Sciatic nerve (tissue), 2 donors: ENCODE measurements at places on chromosomes 6 and 20. TPM values are rescaled to one million over a fixed set of nuclear protein-coding genes. Genes with fewer than 3 reads are reported as not detected.
A peak's percentile ranks its signal among the peaks of the same experiment; 100 is the strongest.

- no peak for DNase-seq
These were observed 77.1 kb downstream of the FARS2 start for GRCh38 chr6:5338177-5338960.

- DNase-seq, result no peak
These were observed 7.5 kb downstream of the CD2AP start for GRCh38 chr6:47485083-47485482.

DNA sequence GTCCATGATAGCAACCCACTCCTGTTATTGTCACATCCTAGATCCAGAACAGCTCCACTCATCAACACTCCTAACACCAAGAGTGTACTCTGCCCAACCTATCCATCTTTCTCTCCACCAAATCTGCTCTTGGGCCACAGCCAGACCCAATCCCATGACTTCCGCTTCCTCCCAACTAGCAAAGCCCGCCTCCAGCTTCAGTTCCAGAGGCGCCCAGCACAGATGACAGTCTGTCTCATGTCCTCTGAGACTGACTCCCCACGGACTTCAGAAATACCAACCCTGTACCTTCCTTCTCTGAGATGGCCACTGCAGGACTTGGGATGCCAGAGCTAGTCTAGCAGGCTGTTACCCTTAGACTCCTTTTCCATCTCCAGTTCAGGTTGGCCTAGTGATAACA is 48.6 kb downstream of the DTNBP1 start:
- DNase-seq, result no peak

C6orf132 gene
- total RNA-seq, result 2.6 TPM

DNA sequence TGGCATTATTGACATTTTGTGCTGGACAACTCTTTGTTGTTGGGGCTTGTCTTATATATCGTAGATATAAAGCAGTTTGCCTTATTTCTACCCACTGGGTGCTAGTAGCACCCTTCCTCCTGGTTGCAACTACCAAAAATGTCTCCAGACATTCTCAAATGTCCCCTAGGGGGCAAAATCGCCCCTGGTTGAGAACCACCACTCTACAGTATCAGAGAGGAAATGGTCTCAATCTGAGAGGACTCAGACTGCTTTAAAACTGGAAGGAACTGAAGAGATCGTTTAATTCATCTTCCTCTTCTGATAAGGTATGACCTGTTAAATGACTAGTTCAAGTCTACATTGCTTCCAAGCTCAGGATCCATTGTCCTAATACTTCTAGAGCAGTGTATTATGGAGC is 14.9 kb downstream of the SH3BGRL2 start:
- no peak for DNase-seq

- no peak for DNase-seq
These were observed 9.9 kb upstream of the ZNF311 start for GRCh38 chr6:29014729-29015608.

DNA sequence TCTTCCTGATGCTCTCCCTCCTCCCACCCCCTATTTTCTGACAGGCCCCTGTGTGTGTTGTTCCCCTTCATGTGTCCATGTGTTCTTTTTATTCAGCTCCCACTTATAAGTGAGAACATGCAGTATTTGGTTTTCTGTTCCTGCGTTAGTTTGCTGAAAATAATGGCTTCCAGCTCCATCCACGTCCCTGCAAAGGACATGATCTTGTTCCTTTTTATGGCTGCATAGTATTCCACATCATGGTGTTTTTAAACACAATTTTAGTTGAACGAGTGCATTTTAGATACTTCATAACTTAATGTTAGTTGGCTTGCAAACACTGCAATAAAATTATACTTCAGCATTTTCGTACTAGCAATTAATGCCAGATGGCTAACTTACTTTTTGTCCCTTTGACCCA is 28.5 kb downstream of the COL9A1 start:
- DNase-seq, result no peak

- DNase-seq, result no peak
These were observed 322.7 kb upstream of the NOX3 start for GRCh38 chr6:155778336-155778735.

SLC35F1 gene
- 24.6 TPM for total RNA-seq

DNA sequence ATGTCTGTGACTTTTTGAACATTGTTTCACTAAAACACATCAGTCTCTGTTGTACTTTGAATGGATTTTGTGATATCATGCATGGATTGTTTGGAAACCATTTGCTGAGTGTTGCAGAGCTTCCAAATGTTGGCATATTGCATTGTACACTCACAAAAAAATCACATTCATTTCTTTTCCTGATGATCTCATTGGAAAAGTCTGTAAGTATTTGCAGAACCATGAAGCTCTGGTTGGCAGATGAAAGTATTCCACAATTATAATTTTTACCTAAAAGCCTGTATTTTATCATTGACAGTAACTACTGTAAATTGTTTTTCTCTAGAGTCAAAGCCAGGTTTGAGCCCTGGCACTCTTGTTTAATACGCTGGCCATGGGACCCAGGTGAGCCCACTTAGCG is 42.1 kb downstream of the VAPB start:
- DNase-seq, result no peak

- no peak for DNase-seq
These were observed 39.2 kb downstream of the FRMD1 start for GRCh38 chr6:168039849-168040248.

GRCh38 chr6:169867751-169868191 is 116.3 kb downstream of the ERMARD start:
- no peak for DNase-seq

DNA sequence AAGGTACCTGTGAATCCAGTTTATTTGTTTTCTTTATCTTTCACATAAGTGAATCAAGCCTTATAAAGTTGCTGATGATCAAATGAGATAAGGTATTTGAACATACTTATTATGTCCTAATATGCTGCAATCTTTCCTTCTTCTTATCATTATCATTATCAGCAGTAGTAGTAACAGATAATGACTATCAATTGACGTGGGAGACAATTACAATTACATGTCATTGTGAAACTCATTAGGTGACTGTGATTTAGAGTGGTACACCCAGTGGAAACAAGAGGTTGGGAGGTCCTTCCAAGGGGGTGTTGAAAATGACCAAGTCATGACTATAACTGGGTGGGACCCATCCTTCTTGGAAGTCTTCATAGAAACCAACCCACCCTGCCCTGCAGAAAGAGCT is 2.8 kb downstream of the CLIC5 start:
- no peak for DNase-seq

C6orf47 gene
- 14.5 TPM for total RNA-seq

NKX2-2 gene
- not detected for total RNA-seq

- DNase-seq, result no peak
These were observed 18.1 kb upstream of the NXT1 start for GRCh38 chr20:23332467-23332866.

GRCh38 chr6:110547266-110547964 is 71.0 kb upstream of the SLC22A16 start:
- no peak for DNase-seq

DNA sequence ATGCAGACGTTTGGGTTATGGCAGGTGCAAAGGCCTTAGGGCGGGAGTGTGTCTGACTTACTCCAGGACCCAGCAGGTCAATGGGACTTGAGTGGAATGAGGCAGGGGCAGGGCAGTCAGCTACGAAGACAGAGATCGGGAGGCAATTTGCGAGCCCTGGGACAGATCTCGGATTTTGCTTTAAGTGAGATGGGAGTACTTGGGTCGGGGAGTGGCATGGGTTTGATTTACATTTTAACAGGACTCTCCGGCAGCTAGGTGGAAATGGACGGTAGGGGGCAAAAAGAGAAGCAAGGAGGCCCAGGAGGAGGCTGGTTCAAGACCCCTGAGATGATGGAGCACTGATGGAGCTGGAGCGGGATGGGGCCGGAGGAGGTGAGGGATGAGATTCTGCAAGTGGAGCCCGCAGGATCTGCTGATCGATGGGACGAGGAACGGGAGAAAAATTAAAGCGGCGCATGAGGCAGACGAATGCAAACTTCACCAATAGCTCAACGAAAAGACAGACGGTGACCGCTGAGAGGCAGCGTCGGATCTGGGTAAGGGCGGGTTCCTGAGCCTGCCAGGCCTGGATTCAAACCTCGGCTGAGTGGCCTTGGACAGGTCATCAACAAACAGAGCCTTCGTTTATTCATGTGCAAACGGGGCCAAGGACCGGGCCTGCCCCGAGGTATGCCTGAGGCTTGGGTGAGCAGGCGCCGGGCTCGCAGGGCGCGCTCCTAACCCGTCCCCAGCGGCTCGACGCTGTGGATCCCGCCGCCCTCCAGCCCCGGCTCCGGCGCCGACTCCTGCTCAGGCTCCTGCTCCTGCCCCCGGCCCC is 756 bp upstream of the RBCK1 start:
- peak; percentile 84 for DNase-seq

DNA sequence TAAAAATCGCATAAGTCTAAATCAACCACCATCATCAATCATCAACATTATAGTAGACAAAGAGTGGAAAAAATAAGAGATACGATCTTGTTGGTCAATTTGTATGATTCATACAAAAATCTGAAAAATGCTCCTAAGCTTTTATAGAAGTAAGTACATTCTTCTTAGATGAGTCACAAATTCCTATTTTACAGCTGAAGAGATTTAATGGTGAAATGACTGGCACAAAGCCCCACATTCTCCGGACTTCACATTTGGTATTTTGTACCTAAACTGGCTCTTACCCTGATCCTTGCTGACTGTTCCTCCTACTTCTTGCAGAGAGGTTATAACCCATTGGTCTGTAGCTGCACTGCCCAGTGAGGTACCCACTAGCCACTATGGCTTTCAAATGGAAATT is 29.9 kb upstream of the PREP start:
- no peak for DNase-seq

DNA sequence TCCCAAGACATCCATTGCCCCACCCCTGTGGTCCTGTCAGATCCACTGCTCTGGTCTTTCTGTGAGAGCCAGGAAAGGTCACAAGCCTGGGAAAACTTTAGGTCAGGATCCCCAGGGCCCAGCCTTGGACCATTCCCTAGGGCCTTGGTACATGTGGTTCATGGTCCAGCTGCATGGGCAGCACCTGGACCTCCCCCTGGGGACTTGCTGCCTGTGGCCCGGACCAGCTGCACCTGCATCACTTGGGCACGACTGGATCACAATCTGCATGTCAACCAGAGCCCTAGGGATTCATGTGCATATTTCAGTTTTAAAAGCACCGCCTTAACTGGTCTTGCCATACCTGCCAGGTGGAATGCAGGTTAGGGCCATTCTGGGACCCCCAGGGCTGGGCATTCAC is 44.3 kb upstream of the MC3R start:
- no peak for DNase-seq

ELOVL2 gene
- 2.9 TPM for total RNA-seq

RSPH9 gene
- 0.49 TPM for total RNA-seq

GRCh38 chr6:135282395-135282794 is 101.3 kb downstream of the MYB start:
- no peak for DNase-seq

RIPPLY2 gene
- total RNA-seq, result 0.80 TPM

DNA sequence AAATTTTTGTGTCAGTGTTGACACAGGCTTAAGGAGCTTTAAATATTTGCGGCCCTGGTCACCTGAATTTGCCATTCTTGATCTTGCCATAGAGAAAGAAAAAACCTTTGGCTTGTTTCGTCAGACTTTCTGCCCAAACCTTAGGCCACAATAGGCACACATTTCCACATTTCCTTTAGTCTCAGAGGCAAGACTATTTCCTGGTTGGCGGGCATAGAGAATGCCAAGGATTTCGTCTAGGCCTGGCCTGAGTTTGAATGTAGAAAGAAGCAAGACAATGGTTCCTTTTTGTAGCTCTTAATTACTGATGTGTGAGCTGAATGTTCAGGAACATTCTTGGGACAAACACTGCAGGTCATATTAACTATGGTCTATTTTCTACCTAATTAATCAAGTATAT is 108.1 kb downstream of the TRMT11 start:
- DNase-seq, result no peak

FOXA2 gene
- total RNA-seq, result not detected

DNA sequence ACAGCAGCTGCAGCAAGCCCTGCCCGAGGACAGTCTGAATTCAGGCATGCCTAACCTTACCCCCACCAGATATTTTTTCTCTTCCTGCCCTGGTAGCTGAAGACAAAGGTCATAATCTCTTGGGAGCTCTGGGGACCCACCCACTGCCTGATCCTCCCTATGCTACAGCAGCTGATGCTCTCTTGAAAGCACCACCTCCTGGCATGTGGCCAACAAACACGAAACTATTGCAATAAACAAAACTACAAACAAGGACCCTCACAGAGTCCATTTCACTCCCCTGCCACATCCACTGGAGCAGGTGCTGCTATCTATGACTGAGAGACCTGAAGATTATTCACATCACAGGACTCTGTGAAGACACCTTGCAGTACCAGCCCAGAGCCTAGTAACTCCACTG is 238.5 kb upstream of the HS3ST5 start:
- DNase-seq, result no peak

DNA sequence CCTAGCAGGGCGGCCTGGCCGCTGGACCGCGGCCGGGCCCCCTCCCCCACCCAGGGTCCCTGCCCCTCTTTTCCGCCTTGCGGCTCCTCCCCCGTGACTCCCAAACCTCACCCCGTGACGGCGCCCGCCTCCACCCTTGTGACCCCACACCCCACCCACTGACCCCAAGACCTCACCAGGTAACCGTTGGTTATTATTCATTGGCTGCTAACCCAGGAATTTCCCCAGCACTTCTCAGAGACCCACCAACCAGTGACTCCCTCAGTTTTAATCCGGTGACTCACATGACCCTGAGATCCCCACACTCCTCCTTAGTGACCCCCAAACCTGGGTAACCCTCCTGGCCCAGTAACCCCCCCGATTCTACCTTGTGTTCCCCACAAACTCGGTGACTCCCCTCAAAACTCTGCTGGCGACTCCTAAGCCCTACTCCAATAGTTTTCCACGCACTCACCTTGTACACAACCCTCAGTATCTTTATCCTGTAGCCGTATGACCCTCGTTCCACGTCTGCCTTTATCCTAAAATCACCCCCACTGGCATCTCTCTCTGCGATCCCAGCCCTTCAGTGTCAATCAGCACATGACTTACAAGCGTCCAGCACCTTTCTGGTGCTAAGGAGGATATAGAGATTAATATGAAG is 534 bp downstream of the ZNF76 start:
- DNase-seq, result peak; percentile 87

- peak; percentile 70 for DNase-seq
These were observed 723 bp downstream of the AKIRIN2 start for GRCh38 chr6:87701344-87701675.

DNA sequence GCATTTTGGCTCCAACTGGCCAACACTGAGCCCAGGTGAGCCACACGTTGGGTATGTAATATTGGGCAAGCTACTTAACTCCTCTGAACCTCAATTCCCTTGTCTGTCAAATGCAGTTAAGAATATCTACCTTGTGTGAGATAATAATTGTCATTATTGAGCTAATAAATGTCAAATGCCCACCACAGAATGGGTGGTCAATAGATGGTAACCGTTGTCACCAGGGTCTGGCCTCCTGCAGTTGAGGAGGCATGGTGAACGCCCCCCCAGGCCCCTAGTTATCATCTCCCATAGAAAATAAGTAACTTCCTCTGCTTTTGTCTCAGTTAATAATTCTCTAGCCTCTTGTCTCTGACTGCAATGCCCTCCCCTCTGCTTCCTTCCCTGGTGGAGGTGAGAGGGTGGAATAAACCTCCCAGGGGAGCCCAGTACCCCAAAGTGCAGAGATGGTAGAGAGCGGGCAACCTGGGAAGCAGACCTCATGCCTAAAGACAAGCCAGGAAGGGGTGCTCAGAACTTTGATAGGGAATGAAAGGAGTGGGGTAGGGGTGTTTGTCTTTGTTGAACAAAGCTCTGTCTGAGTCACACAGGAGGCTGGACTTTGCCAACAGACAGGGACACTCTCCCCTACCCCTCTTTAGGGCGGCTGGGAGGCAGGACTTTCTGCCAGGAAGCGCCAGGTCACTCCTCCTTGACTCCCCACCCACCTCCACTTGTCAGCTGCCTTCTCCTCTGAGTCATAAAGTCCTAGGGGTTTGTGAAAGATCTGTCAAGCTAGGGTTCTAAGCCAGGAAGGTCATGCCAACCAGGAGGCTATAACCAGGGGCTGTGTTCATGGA is 1.3 kb upstream of the UNC5CL start:
- no peak for DNase-seq

TLDC2 gene
- total RNA-seq, result 0.31 TPM
